Activated CD4-positive, alpha-beta memory T cell treated with anti-CD3 and anti-CD28 coated beads, Interleukin-2, amount 10 ng/mL, durations not matched to agents 7 days and 5 days (primary cell): ENCODE measurements at places on chromosomes 7 and 10.
A peak's percentile ranks its signal among the peaks of the same experiment; 100 is the strongest.

GRCh38 chr7:151773797-151774196 is 103.1 kb downstream of the PRKAG2 start:
- no peak overlapping the region for H3K4me3 ChIP-seq
- H3K36me3 ChIP-seq: no peaks in the 10 kb centered on the region
- DNase-seq: no peak
- no peaks in the 10 kb centered on the region for H3K27me3 ChIP-seq

- H3K4me3 ChIP-seq: no peak overlapping the region
- no peaks in the 10 kb centered on the region for H3K4me1 ChIP-seq
- no peaks in the 10 kb centered on the region for H3K36me3 ChIP-seq
- no peak for DNase-seq
- H3K27ac ChIP-seq: no peak overlapping the region
These were observed 13.6 kb downstream of the DGKB start for GRCh38 chr7:14888962-14889361.

DNA sequence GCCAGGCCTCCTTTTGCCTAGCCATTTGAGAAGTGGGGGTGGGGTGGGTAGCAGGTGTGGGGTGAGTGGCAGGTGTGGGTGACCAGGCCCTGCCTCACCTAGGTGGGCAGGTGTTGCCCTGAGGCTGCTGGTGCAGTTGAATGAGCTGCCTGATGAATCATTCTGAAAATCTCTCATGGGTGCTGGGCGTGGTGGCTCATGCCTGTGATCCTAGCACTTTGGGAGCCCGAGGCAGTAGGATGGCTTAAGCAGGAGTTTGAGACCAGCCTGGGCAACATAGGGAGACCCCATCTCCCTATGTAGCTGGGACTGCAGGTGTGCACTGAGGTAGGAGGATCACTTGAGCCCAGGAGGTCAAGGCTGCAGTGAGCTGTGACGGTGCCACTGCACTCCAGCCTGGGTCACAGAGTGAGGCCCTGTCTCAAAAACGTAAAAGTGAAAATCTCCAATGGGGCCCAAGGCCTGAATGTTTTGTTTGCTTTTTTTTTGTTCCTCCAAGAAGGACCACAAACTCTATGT is 17.7 kb downstream of the TSPAN14 start:
- H3K4me1 ChIP-seq: peaks cover 87% of the 10 kb centered on the region
- peak overlapping the region; percentile 5 for H3K4me3 ChIP-seq
- H3K36me3 ChIP-seq: peaks cover 74% of the 10 kb centered on the region

DNA sequence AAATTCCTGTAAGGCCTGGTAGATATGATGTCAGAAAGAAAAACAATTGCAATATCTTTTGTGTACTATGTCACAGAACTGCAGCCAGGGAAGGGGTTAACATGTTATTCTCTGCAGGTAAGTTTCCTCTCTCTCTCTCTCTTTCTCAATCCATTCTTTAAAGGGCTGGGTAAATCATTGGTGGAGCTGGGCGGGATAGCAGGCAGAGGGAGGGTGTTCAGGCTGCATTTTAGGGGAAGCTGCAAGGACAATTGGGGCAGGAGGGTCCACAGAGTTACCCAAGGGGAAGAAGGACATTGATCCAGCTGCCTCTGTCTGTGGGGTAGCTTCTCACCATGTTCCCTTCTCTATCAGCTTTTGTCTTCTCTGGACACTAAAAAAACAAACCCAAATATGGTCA is 153.9 kb upstream of the BMPER start:
- no peaks in the 10 kb centered on the region for H3K27me3 ChIP-seq
- no peaks in the 10 kb centered on the region for H3K36me3 ChIP-seq
- H3K27ac ChIP-seq: no peak overlapping the region
- H3K4me3 ChIP-seq: no peak overlapping the region

GRCh38 chr10:22581461-22581860 is 132.9 kb downstream of the PIP4K2A start:
- no peak for DNase-seq
- H3K36me3 ChIP-seq: peaks cover 59% of the 10 kb centered on the region
- no peak overlapping the region for H3K4me3 ChIP-seq
- H3K27me3 ChIP-seq: no peaks in the 10 kb centered on the region

DNA sequence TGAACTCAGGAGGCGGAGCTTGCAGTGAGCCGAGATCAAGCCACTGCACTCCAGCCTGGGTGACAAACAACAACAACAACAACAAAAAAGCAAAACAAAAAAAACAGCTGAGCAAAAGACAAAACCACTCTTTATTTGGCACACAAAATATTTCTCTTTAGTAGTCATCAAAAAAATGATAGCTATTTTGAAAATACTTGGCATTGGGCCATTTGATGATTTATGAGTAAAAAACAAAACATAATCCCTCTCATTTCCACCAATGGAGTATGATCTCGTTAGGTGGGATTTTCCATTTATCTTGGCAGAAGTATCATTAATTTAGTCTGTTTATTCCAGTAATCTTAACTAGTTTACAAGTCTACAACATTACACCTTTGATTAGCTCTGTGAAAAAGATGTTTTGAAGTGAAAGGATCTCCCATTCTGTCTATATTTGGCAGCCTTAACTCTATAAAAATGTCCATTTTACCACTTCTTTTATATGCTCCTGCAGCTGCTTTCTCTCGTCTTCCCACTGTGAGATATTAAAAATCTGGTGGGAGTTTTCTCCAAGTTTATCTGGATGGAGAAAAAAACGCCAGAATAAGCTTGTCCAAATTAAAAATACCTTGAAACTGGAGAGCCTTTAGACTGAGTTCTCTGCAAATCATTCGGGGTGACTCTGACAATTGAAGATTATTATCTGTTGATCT is 58.8 kb upstream of the AGMO start:
- no peak for DNase-seq
- no peaks in the 10 kb centered on the region for H3K27me3 ChIP-seq
- H3K4me3 ChIP-seq: no peak overlapping the region
- no peak overlapping the region for H3K27ac ChIP-seq
- H3K4me1 ChIP-seq: no peaks in the 10 kb centered on the region

DNA sequence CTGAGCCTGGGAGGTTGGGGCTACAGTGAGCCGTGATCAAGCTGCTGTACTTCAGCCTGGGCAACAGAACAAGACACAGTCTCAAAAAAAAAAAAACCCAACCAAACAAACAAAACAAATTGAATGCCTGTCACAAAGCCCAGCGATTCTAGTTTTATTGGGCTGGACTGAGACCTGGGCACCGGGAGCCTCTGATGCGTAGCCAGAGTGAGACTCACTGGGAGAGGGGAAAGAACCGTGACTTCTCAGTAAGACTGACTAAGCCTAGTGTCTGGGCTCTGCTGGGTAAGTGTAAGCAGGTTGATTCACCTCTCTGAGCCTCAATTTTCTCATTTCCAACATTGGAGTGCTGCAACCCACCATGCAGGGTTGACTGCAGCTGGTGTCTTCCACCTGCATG is 10.1 kb upstream of the LEP start:
- no peaks in the 10 kb centered on the region for H3K36me3 ChIP-seq
- H3K27ac ChIP-seq: no peak overlapping the region
- H3K4me3 ChIP-seq: no peak overlapping the region
- H3K27me3 ChIP-seq: peaks cover 25% of the 10 kb centered on the region
- no peaks in the 10 kb centered on the region for H3K4me1 ChIP-seq
- no peak for DNase-seq

DNA sequence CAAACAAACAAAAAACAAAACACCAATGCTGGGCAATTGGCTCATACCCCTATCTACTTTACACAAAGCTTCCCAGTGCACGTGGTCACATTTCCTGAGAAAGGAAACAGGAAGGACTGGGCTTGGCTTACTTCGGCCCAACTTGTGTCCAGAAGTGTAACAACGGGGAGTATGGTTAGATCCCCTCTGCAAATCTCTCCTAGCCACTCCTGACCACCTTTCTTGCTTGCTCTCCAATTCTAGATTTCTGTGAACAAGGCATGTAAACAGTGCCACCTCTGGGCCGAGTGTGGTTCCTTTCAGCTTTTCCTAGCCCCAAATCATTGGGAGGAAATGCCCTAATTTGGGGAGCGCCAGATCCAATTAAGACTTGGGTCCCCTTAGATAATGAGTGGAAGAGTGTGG is 21.0 kb upstream of the FRAT2 start:
- H3K4me1 ChIP-seq: peaks cover 12% of the 10 kb centered on the region
- peaks cover 5% of the 10 kb centered on the region for H3K36me3 ChIP-seq
- H3K4me3 ChIP-seq: no peak overlapping the region
- DNase-seq: no peak

GRCh38 chr10:77732213-77733003 is 94.8 kb upstream of the KCNMA1 start:
- no peaks in the 10 kb centered on the region for H3K4me1 ChIP-seq
- no peaks in the 10 kb centered on the region for H3K36me3 ChIP-seq
- no peak overlapping the region for H3K4me3 ChIP-seq
- no peak overlapping the region for H3K27ac ChIP-seq
